ENCODE measurements at places on chromosomes 16 and 17.
A peak's percentile ranks its signal among the peaks of the same experiment; 100 is the strongest.

GRCh38 chr16:69522732-69523404 lies 42.9 kb upstream of the NFAT5 start:
- peak; percentile 15 for DNase-seq

- DNase-seq: no peak
Observed at GRCh38 chr17:75637143-75637538, 3.9 kb downstream of the SMIM5 start.

DNA sequence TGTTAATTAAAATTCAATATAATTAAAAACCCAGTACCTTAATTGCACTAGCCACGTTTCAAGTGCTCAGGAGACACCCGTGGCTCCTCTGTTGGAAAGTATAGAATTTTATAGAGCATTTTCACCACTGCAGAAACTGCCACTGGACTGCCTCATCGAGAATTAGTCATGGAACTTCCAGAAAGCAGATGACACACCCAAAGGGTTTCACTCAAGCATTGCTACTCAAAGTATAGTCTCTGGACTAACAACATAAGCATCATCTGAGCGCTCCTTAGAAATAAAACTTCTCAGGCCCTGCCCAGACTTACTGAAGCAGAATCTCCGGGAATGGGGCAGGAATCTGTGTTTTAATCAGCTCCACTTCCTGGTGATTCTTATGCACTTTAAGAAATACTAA lies 63.5 kb upstream of the GPR139 start:
- no peak for DNase-seq

DNA sequence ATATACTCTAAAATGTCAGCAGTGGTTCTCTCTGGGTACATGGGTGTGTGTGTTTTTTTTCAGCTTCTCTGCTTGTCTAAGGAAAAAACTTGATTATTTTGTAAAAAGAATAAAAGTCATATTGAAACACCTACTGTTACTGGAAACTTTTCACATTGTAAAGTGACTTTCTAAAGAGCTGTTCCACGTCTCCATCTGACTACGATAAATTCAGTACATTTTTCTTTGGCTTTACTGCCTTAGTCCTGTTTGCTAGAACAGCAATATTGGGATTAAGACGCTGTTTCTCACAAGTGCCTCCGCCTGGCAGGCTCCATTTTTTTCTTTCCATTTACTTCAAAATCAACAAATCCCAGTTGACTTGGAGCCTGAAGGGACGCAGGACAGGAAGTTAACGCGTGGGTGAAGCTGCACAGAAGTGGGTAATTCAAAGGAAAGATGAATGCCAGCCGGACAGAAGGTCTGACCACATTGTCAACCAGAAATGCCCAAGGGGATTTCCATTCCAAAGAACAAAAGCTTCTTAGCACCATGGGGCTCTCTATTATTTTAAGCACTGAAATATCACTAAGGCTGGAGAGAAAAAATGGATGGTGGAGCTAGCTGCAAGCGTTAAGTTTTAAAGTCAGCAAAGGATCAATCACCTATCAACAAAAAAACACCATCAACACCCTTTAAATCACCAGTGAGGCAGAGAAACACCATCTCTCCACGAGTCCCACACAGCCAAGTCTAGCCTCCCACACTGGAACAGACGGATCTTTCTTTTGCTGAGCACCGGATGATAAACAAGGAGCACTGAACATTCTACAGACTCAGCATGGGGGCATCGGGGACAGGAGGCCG lies 8.4 kb downstream of the GLOD4 start:
- DNase-seq: no peak
